NCI-H1105 (cell line): ENCODE measurements at places on chromosomes 6 and 20.

DNA sequence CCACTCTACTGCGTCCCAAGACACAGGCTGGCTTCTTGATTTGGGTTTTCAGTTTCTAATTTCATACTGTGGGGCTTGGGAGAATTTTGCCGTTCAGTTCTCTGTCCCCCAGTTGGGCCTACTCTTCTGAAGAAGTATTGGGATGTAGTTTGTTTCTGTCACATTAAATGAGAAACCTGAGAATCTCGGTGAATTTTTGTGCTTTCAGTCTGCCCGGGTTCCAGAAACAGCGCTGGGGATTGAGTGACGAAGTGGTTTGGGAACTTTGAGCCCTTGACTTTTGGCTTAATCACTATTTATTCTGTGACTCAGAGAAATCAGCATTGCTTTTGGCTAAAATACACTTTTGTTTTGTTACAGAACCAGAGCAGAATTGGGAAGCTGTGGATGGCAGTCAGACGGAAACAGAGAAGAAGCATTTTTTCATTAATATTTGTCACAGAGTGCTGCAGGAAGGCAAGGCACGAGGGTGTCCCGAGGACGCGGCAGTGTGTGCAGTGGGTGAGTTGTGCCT lies 74.0 kb downstream of the IGF2R start:
- no peak for DNase-seq

- DNase-seq, result no peak
These were observed 7.3 kb upstream of the KCNG1 start for GRCh38 chr20:51029963-51030920.

DNA sequence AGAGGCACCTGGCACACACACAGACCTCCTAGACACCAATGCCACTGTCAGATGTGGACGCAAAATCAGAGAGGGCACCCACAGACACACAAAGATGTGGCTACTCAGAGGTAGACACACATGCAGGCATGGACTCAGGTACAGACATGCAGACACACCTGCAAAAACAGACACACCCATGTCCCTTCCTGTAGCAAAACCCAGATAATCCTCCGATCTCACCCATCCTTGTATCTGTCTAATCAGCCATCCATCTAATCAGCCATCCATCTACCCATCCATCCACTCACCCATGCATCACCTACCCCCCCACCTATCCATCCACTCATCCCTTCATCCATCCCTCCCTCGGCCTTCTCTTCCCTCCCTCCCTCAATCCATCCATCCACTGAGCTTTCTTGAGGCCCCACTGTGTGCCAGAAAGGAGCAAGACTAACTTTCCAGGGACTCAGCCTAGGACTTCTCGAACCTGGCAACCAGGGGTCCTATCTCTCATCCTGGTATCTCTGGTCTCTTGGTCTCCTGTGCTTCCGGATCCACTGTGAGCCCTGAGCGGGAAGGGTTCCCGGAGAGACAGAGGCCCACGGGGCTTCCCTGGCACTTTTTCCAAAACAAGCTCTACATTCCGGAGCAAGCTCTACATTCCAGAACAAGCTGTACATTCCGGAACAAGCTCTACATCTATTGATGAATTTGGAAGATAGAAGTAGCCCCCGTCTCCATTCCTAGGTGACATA lies 1.1 kb upstream of the TGM2 start:
- DNase-seq, result no peak

GRCh38 chr6:19452495-19452894 lies 384.7 kb upstream of the ID4 start:
- DNase-seq, result no peak

DNA sequence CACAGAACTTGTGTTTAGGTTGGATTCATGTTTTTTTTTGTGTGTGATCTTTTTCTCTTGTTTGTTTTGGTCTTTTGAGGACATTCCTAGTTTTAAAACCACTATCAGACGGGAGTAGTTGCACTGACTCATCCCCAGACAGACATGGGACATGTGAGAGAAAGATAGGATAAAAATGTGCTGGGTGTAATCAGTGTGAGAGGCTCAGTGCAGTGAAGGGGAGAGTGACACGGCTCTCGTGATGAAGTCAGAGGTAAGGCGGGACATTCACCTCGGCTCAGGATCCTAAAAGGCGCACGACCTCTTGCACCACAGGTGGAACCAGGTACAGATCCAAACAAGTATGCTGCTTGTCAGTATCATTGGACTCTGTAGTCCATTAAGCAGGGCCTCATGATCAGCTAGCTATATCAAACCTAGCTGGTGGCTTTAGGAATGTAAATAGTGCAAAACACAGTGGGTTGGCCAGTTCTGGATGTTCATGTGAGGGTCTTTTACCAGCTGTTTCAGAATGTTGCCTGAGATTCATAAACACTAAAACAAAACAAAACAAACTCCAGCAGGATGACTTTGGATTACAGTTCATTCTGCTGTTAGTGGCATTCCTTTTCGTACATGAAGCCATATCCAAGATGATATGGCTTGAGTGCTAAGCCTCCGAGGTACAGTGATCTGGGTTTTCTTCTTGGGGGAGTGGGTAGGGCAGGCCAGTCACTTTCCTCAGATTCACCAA lies 18.0 kb downstream of the FOXO3 start:
- no peak for DNase-seq

- DNase-seq, result no peak
These were observed 49.8 kb downstream of the NRN1 start for GRCh38 chr6:5956939-5957338.

DNA sequence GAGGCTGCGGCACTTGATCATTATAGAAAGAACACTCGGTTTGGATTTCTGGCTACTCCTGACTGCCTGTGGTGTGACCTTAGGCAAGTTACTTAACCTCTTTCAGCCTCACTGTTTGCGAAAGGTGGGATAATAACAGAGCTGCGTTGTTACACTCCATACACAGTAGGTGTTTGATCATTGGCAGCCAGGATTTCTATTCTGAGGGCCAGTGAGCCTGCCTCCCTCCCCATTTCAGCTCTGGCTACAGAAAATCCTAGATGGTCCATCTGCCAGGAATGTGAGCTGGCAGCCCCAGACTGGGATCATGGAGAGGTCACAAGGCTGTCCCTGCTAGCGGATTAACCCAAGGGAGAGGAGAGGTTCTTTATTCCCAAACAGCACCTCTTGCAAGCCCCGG lies 2.7 kb downstream of the KCNB1 start:
- DNase-seq, result no peak

GRCh38 chr6:85405853-85406198 lies 44.1 kb upstream of the NT5E start:
- no peak for DNase-seq

GRCh38 chr6:16430391-16431089 lies 192.2 kb downstream of the GMPR start:
- DNase-seq, result no peak

DNA sequence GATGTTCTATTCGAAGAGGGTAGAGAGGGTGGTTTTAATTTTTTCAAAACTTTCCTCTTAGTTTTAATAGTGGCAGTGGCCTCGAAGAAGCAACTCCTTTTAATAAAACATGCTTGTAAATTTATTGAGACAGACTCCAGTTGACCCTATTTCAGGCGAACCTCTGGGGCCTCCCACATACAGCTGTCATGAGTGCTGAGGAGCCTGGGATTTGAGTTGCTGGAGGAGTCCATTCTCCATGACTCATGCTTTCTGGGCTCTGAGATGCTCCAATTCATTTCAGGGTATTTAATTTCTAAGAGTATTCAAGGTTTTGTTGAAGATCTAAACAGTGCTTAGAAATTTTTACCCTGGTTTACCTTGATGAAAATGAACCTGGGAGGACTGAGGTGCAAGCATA lies 580.4 kb downstream of the CBLN4 start:
- DNase-seq, result no peak

DNA sequence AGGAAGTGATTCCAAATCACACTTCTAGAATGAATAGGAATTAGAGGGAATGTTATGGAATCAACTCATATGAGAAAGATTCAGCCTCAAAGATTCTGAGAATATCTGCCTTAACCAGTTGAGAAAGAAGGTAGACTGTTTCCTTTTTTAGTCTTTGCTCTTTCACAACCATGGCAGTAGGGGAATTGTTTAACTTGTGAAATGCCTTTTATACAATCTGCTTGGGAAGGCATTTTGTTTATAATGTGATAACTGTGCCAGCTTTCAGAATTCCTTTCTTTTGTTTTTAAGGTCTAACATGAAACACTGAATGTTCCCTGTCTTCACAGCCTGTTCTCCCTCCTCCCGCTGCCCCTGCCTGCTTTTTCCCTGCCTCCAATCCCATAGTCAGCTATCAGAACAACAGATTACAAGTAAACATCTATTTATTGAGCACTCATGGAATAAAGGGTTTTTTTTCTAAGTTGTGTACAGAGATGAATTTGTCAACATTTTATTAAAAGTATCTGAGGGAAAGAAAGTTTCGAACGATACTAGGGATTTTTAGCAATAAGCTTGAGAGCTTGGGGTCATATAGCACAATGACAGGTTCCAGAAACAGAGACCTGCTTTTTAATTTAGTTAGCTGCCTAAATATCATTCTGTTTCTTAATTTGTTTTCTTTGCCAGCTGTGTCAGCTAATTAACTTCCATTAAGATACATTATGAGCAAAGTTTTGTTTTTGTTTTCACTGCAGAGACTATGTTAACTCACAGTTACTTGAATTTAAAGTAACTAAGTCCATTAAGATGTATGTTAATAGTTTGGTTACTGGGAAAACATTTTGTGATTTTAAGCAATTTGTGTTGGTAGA lies 28.3 kb upstream of the FBXO30 start:
- no peak for DNase-seq

- no peak for DNase-seq
These were observed 199.0 kb downstream of the SOD2 start for GRCh38 chr6:159493898-159494585.

- no peak for DNase-seq
These were observed 5.5 kb downstream of the CD40 start for GRCh38 chr20:46123482-46124245.

DNA sequence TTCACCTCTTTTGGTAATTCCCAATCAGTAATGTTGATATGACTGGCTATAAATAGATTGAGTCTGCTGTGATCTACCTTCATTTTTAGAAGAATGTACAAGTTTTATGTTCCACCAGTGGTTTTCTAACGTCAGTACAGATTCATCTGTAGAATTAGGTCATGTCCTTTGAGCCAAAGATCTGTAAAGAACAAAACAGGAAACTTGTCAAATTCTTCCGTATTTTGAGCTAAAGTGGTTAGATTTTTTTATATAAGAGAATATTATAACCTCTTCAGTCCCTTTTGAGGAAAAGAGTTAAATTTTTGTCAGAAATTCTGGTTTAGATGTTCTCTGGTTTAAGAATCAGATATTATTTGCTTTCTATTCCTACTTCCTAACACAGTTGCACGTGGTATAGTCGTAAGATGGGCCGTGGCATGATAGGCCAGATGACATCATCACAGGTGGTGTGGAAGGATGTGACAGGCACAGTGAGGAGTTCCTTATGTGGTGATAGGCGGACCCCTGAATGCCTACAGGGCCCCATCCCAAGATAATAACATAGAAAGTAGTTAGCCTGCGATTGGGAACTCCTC lies 62.3 kb downstream of the SNX9 start:
- DNase-seq, result no peak

GRCh38 chr6:141752677-141753076 lies 380.0 kb upstream of the GJE1 start:
- no peak for DNase-seq
